BJ (cell line): ENCODE measurements at places on chromosomes 1 and 21.

- DNase-seq, result no peak
Observed at GRCh38 chr1:232751393-232752140, 53.6 kb upstream of the MAP10 start.

DNA sequence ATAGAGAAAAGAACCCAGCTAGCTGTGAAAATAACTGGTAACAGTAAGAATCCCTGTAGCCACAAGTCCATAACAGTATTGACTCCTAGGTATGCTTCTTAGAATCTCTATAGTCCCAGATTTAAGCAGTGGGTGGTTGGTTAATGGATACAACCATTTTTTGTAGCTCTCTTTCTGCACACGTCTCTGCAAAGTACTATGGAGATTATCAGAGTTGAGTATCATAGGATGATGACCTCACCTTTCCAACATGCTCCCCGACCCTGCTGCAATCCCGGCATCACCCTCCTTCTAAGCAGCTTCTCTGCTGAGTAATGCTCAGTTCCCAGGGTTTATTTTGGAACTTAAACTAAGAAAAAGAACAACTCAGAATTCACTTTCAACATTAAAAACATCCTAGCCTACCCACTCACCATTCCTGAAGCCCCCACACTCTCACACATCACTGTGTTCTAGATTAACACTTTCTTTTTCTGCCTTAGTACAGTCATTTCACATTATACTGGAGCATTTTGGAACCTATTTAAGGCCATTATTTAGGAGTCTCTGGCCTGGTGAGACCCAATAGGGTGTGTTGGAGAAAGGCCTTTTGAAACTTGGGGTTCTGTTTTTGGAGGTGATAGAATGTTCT lies 2.7 kb downstream of the MLLT11 start:
- peak; percentile 58 for DNase-seq

DNA sequence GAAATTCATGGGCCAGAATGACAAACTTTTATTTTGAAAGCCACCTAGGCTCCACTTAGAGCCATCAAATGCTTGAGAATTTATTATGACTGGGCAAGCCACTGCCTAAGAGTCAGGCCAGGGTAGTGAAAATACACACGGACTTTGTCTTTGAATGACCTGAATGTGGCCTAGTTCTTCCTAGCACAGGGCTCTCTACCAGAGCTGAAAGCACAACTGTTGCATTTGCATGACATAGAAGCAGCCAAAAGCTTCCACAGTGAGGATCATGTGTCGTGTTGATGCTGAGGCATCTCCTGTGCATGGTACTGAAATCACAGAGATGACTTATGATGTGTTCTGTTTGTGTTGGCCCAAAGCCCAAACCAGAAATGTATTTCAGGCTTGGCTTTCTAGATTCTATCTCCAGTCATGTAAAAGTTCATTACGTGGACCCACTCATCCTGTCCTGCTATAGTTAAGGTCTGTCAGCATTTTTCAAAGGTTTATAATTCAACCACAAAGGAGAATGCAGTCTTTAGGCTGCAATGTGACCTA lies 164.0 kb upstream of the UBE2U start:
- peak; percentile 95 for DNase-seq

- DNase-seq, result no peak
Observed at GRCh38 chr1:82399093-82399492, 598.4 kb downstream of the ADGRL2 start.

- DNase-seq, result no peak
Observed at GRCh38 chr1:107486349-107486748, 345.5 kb downstream of the NTNG1 start.
